ENCODE measurements at places on chromosomes 13 and 19. TPM values are rescaled to one million over a fixed set of nuclear protein-coding genes. Genes with fewer than 3 reads are reported as not detected.

DNA sequence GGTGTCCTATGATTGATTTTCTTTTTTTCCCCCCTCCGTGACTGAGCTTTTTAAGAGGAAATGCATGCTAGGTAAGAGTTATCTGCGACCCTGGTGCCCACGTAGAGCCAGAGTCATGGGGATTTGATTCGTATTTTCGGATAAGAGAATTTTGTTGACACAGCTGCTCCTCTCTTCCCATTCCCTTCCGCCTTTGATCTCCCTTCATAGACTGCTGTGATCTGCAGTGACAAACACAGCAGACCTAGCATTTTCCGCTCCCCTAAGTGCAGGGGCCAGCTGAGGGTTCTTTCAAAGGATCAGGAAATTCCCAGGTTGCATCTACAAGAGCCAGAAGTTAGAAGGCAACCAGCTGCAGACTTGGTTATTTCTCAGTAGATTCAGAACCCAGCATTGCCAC lies 70.5 kb downstream of the ZNF568 start:
- H3K4me1 ChIP-seq, result no peaks in the 10 kb centered on the region
- no peak overlapping the region for H3K4me3 ChIP-seq
- no peak overlapping the region for H3K27ac ChIP-seq
- DNase-seq, result no peak

The ATXN8OS gene
- total RNA-seq, result not detected

DNA sequence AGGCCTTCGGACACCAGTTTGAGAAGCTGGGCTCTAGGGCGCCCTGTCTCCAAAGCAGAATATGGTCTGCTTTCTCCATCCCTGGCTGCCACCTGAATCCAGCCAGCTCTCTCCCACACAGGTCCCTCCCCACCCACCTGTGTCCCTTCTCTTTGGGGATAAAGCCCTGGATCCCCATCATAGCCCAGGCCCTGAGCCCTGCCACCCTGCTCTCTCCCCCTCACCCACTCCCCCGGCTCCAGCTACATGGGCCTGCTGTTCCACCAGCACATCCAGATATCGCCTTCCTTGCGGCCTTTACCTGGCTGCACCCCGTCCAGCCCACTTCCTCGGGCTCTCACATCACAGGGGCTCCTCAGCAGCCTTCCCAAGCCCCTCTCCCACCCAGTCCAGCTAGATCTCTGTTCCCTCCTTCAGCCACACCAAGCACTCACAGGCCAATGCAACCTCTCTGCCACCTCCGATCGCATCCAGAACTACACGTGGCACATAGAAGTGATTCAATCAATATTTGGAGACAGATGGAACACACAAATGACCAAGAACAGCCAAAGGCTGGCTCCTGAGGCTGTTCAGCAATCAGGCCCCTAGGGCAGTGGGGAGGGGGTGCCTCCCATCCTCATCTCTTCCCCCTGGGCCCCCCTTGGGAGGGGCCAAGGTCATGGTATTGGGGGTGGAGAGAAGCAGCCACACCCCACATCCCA lies 7.6 kb downstream of the AKT2 start:
- H3K4me3 ChIP-seq, result no peak overlapping the region
- peaks cover 33% of the 10 kb centered on the region for H3K4me1 ChIP-seq
- H3K27ac ChIP-seq, result no peak overlapping the region
- peaks cover 24% of the 10 kb centered on the region for H3K36me3 ChIP-seq
- no peak for DNase-seq
- no peaks in the 10 kb centered on the region for H3K27me3 ChIP-seq

DNA sequence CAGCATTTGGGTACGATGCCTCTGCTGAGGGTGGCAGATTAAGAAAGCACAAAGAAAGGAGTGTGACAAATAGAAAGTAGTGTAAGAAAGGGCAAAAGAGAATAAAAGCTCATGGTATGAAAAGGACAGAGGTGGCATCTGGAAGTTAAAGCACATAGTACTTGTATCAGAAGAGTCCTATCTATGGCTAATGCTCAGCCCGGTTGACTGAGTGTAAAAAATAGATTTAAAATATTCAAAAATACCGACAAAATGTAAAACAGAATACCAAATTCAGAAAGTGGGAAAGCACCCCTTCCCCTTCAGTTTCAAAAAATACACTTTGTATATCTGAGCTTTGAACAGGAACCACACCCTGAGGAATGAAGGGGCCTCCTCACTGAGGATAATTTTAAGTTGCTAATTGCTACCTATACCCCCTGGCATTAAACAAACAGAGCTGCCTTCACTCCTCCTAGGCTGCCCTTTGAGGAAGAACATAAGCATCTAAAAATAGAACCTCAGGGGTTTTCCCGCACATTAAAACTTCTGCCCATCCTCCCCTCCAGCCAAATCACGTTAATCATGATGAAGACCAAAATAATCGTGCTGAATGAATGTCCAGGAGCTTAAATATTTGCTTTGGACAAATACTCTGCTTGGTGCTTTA lies 43.3 kb downstream of the DLEU7 start:
- no peak overlapping the region for H3K4me3 ChIP-seq
- no peak overlapping the region for H3K27ac ChIP-seq
- H3K27me3 ChIP-seq, result no peaks in the 10 kb centered on the region
- no peak for DNase-seq
- peaks cover 5% of the 10 kb centered on the region for H3K4me1 ChIP-seq
- H3K36me3 ChIP-seq, result no peaks in the 10 kb centered on the region

- no peak for DNase-seq
- no peak overlapping the region for H3K4me3 ChIP-seq
- no peak overlapping the region for H3K27ac ChIP-seq
- H3K27me3 ChIP-seq, result no peaks in the 10 kb centered on the region
Observed at GRCh38 chr13:48562296-48563066, 29.6 kb upstream of the RCBTB2 start.

The RBM42 gene
- total RNA-seq, result 87.7 TPM

GRCh38 chr13:61045251-61045650 lies 370.4 kb downstream of the PCDH20 start:
- H3K27me3 ChIP-seq, result peaks cover 21% of the 10 kb centered on the region
- no peaks in the 10 kb centered on the region for H3K4me1 ChIP-seq
- DNase-seq, result no peak
- no peak overlapping the region for H3K27ac ChIP-seq

GRCh38 chr13:48397744-48398143 lies 15.2 kb downstream of the LPAR6 start:
- no peak overlapping the region for H3K4me3 ChIP-seq
- no peak for DNase-seq
- peaks cover 22% of the 10 kb centered on the region for H3K36me3 ChIP-seq
- H3K27me3 ChIP-seq, result no peaks in the 10 kb centered on the region
- peaks cover 32% of the 10 kb centered on the region for H3K4me1 ChIP-seq
- no peak overlapping the region for H3K27ac ChIP-seq

DNA sequence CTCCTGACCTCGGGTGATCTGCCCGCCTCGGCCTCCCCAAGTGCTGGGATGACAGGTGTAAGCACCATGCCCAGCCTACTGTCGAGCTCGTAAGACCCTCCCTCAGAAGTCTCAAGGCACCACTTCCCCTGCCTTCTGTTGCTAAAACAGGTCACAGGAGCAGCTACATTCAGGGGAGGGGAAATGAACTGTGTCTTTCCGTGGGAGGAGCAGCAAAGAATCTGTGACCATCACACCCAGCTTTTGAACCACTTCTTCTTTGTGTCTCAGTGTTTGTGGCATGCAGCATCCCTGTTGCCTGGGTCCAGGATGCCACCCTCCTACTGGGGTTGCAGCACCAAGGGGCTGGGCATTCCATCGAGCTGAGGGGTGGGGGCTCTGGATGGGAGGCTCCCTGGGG lies 7.7 kb upstream of the CSNK1G2 start:
- no peak overlapping the region for H3K27ac ChIP-seq
- H3K4me1 ChIP-seq, result peaks cover 8% of the 10 kb centered on the region
- peaks cover 11% of the 10 kb centered on the region for H3K36me3 ChIP-seq
- H3K27me3 ChIP-seq, result no peaks in the 10 kb centered on the region
- no peak for DNase-seq

- peaks cover 47% of the 10 kb centered on the region for H3K4me1 ChIP-seq
- peaks cover 5% of the 10 kb centered on the region for H3K36me3 ChIP-seq
- H3K4me3 ChIP-seq, result no peak overlapping the region
- no peak overlapping the region for H3K27ac ChIP-seq
Observed at GRCh38 chr13:43058318-43058674, 34.9 kb downstream of the DNAJC15 start.

DNA sequence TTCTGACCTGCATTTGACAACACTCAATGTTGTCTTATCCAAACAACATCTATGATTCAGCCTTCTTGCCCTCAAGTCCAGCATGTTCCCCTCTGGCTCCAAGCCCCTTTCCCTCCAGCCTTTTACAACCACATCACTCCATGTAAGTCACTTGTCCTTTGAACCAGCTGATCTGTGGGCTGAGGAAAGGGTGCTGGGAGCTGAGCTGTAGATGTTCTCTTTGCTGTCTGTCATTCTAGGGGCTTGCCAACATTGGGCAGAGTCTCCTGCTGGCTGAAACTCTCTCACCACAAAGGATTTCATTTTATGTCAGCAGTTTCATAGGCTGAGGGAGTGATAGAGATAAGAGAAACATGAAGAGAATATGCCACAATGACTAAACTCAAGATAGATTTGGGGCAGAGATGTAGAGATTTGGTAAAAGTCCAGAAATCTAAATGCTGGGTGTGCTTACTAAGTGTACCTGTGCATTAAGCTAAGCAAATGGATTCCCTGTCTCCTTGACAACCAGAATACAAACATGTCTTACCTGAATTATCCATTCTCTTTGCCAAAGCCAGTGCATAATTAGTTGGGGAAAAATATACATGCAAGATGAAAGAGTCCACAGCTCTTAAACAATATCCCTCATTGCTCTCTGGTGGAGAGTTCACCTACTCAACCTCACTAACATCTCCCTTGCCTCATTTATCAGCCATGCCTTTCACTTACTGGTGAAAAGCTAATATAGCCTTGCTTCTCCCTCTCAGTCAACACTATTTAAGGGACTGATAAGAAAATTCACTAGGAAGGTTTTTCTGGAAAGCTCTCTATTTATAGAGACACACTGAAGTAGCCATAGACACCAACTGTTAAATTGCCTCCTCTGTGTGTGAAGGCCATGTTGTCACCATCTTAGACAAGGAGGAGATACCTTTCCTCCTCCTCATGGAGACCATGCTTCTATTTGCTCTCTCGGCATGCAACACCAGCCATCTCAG lies 175.5 kb upstream of the SERP2 start:
- H3K4me1 ChIP-seq, result peaks cover 31% of the 10 kb centered on the region
- no peaks in the 10 kb centered on the region for H3K36me3 ChIP-seq
- H3K27ac ChIP-seq, result no peak overlapping the region
- no peak for DNase-seq
- no peak overlapping the region for H3K4me3 ChIP-seq
- H3K27me3 ChIP-seq, result no peaks in the 10 kb centered on the region

GRCh38 chr13:105262579-105262978 lies 1272.9 kb downstream of the EFNB2 start:
- H3K36me3 ChIP-seq, result no peaks in the 10 kb centered on the region
- no peak overlapping the region for H3K4me3 ChIP-seq
- DNase-seq, result no peak
- no peak overlapping the region for H3K27ac ChIP-seq

GRCh38 chr13:49550942-49551644 lies 34.3 kb downstream of the RCBTB1 start:
- H3K4me3 ChIP-seq, result no peak overlapping the region
- DNase-seq, result no peak
- H3K36me3 ChIP-seq, result peaks cover 65% of the 10 kb centered on the region
- no peaks in the 10 kb centered on the region for H3K4me1 ChIP-seq
- no peak overlapping the region for H3K27ac ChIP-seq

- no peak for DNase-seq
- H3K27me3 ChIP-seq, result no peaks in the 10 kb centered on the region
- no peaks in the 10 kb centered on the region for H3K36me3 ChIP-seq
- no peaks in the 10 kb centered on the region for H3K4me1 ChIP-seq
- H3K4me3 ChIP-seq, result no peak overlapping the region
- H3K27ac ChIP-seq, result no peak overlapping the region
Observed at GRCh38 chr19:6983448-6983847, 37.8 kb downstream of the MBD3L2B start.

The C2CD4C gene
- total RNA-seq, result 0.49 TPM

GRCh38 chr19:6894313-6894712 lies 6.9 kb downstream of the ADGRE1 start:
- no peak for DNase-seq
- no peaks in the 10 kb centered on the region for H3K36me3 ChIP-seq
- H3K27me3 ChIP-seq, result peaks cover 43% of the 10 kb centered on the region
- H3K4me1 ChIP-seq, result no peaks in the 10 kb centered on the region
- no peak overlapping the region for H3K27ac ChIP-seq

GRCh38 chr19:48492925-48493717 lies 18.5 kb downstream of the LMTK3 start:
- peak; percentile 99 for DNase-seq
- peak overlapping the region; percentile 81 for H3K4me3 ChIP-seq
- H3K27me3 ChIP-seq, result no peaks in the 10 kb centered on the region
- peak overlapping the region; percentile 5 for H3K27ac ChIP-seq
- peaks cover 20% of the 10 kb centered on the region for H3K4me1 ChIP-seq

DNA sequence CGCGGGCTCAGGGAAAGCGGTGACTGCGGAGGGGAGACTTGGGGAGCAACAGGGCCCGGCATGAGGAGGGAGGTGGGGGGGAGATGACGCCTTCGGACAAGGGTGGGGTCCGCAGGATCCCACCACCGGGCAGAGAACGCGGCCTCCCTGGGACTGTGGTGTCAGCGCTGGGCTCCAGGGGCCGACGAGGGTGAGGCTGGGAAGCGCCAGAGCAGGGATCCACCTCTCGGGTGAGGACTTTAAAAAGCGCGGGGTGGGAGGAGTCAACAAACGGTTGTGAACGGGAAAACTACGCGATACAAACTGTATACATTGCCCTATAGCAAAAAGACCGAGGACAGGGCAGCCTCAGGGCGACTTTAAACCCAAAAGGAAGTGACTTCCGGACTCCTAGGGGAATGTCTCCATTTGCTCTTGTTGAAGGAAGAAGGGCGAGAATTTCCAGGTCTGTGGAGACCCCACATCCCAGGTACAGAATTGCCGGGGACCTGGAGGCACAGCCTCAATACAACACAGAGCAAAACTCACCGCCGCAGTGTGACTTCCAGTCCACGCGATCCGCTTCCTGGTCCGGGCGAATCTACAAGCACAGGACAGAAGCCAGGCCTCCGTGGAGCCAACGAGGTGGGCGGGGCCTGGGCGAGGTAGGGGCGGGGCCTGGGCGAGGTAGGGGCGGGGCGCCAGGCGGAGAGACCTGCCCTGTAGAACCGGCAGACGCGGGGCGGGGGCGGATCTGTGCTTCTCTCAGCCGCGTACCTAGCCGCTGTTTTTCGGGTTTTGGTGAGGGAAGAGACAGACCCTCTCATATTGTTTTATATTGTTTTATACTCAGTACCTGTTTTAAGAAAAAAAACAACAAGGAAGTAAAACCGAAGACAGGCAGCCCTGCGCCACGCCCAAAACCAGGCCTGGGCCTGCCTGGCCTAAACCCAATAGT lies at the start of gene ZNF888:
TSS of gene ZNF888 (minus strand) at position 588 of the 937 bp plus-strand sequence. CDS start 5,555 bp downstream, outside the sequence.
- H3K4me3 ChIP-seq, result peak within 1 kb of the TSS; percentile 92
- H3K36me3 ChIP-seq, result peaks cover 8% of the 10 kb centered on the region
- DNase-seq, result peak; percentile 94
- no peaks in the 10 kb centered on the region for H3K27me3 ChIP-seq

The CPT1C gene
- not detected for total RNA-seq

The SLC25A41 gene
- not detected for total RNA-seq

The ZNF541 gene
- total RNA-seq, result not detected

GRCh38 chr19:9727644-9728043 lies 40.9 kb downstream of the ZNF846 start:
- no peak overlapping the region for H3K27ac ChIP-seq
- H3K36me3 ChIP-seq, result no peaks in the 10 kb centered on the region
- no peak for DNase-seq
- no peaks in the 10 kb centered on the region for H3K27me3 ChIP-seq
- no peaks in the 10 kb centered on the region for H3K4me1 ChIP-seq
